ENCODE measurements at places on chromosomes 16 and 17.

GRCh38 chr17:30926516-30926915, 4.8 kb downstream of the ADAP2 start:
- no peak for DNase-seq

- no peak for DNase-seq
These were observed 181.1 kb downstream of the SOX9 start for GRCh38 chr17:72301887-72302286.

- no peak for DNase-seq
These were observed 30.1 kb downstream of the ABCA8 start for GRCh38 chr17:68924793-68925720.

DNA sequence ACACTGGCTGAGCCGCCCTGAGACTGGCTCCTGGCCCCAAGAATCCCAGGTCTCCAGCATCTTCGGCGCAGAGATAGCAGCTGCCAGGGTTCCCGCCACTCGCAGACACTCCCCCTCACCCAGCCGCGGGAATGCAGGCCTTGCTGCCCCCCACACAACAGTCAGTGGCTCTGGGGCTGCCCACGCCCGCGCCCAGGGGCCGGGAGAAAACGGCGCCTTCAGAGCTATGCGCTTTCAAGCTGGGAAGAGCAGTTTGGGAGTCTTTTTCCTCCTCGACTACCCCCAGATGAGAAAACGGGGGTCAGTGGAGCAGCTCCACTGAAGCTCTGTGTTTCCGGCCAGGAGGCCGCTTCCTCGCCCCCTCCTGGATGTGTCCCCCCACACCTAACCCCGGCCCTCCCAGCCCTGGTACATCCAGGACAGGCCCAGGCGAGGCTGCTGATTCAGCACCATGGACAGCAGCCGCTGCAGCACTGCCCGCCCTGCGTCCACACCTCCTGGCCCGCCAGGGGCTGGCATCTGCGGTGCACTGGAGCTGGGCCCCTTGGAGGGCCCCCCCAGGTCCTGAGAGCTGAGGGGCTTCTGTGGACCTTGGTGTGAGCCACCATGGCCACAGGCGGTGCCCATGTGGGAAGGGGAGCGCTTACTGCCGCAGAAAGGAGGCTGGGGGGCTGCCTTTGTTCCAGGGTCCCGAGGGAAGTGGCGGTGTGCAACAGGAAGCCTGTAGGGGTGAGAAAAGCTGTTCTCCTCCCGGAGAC, 35.7 kb downstream of the CACNA1H start:
- DNase-seq: peak; percentile 76

DNA sequence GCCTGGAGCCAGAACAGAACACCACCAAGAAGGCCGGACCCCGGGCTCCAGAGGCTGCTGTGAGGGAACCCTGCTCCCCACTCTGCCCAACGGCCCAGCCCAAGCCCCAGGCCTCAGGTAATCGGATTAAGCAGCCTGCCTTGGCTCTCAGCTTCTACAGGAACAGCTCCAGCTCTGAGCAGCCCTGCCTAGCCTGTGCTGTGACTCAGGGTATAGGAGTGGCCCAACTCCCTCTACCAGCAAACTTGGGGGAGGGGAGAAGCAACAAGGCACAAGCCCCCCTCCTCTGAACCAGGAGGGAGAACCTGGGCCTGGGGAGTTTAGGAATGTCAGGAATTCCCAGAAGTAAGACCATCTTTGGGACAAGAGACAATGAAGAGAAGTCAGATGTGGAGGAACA, 849 bp upstream of the SOX15 start:
- DNase-seq: peak; percentile 96

DNA sequence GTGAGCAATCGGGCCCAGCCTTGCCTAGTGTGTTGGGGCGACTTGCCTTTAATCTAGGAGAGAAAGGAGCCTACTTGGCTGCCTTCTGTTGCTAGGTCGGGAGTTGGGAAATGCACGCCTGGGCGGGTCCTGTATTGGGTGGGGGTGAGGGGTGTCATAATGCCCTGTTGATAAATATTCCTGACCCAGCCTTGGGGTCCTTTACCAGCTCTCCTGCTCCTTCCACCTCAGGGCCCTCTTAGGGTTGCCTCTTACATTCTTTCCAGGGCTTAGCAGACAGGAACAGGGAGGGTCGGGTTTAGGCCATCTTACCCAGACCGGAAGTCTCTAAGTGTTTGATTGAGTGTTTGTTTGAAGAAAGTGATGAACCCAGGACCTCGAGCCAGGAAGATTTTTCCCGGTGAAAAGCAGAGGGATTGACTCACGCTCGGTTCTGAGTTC, 112.9 kb downstream of the SEC14L1 start:
- DNase-seq: no peak

DNA sequence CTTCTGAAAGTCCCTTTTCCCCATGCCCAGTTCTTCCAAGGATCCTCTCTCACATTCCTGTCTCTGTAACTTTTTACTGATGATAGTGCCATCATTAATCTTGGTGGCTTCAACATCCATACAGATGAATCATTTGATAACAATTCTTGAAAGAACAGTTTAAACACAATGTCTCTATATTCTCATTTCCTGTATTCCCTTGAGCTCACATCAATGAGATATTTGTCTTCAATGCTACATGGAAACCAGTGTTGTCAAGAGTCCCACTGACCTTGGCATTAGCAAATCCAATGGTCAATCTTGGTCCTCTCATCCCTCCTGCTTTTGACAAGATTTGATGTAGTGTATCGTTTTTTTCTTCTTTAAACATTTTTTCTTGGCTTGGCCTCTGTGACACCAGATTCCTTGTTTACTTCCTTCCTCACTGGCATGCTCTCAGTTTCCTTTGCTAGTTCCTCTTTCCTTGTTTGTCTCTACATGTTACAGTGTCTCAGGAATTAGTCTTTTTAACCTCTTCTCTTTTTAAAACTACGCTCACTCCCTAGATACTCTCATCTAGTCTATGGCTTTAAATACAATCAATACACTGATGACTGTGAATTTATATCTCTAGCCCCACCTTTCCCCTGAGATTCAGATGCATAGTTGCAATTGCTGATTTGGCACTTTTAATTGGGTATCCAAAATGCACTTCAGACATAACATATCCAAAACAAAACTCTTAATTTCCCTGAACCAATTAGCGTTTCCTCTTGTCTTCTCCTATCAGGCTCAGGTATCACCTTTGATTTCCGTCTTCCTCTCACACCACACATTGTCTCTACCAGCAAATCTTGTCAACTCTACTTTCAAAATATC, 134.0 kb downstream of the MYO1D start:
- no peak for DNase-seq

GRCh38 chr16:10564591-10564990, 15.8 kb downstream of the EMP2 start:
- no peak for DNase-seq

DNA sequence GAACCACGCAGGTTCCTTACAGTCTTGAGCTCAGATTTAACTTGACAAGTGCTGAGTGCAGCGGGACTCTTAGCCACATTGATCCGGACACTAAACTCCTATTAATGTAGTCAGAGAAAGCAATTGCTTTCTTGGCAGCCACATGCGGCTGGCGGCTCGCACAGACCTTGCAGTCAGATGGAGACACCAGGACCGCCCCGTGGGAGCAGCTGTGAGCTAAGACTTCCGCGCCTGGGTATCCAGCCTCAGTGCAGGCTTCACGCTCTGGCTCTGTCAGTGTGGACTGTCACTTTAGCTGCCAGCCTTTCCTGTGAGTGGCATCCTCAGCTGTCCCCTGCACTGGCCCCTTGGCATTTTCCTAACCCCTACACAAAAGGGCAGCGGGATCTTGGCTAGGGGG, 80.9 kb upstream of the NLRP1 start:
- no peak for DNase-seq

GRCh38 chr17:27895123-27895895, 2.1 kb upstream of the LYRM9 start:
- no peak for DNase-seq

GRCh38 chr16:85126705-85127378, 14.6 kb upstream of the CIBAR2 start:
- DNase-seq: peak; percentile 58

DNA sequence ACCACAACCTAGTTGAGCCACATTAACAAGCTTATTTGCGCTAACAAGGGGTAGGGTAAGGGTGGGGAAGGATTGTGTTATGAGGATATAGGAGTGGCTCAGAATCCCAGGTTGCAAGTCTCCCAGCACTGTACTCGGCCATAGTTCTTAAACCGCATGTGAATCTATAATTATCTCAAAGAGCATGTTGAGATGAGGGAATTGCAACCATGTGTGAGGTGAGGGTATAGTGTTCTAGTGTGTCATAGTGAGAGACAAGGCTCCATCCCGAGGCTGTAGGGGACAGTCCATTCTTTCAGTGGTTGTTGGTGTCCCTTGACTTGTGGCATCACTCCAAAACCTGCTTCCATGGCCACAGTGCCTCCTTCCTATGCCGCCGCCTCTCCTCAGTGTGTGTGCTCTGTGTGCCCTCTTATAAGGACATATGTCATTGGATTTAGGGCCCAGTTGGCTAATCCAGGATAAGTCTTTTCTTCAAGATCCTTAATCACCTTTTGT, 22.7 kb upstream of the ATP5MC1 start:
- DNase-seq: no peak

- no peak for DNase-seq
These were observed 18.9 kb upstream of the KCNJ12 start for GRCh38 chr17:21357281-21357680.

GRCh38 chr16:70460737-70461261, 6.4 kb downstream of the FCSK start:
- DNase-seq: peak; percentile 61

GRCh38 chr16:90053902-90054500, 23.1 kb downstream of the PRDM7 start:
- no peak for DNase-seq

- DNase-seq: no peak
These were observed 23.1 kb downstream of the ABCA3 start for GRCh38 chr16:2317231-2318020.

GRCh38 chr16:57444711-57445110, 2.5 kb downstream of the CIAPIN1 start:
- no peak for DNase-seq

GRCh38 chr17:35765086-35765710, 4.5 kb downstream of the C17orf50 start:
- DNase-seq: peak; percentile 82

- peak; percentile 69 for DNase-seq
These were observed 17.2 kb downstream of the SREBF1 start for GRCh38 chr17:17819561-17819995.

GRCh38 chr17:29753845-29754439, 131.2 kb upstream of the CORO6 start:
- no peak for DNase-seq

DNA sequence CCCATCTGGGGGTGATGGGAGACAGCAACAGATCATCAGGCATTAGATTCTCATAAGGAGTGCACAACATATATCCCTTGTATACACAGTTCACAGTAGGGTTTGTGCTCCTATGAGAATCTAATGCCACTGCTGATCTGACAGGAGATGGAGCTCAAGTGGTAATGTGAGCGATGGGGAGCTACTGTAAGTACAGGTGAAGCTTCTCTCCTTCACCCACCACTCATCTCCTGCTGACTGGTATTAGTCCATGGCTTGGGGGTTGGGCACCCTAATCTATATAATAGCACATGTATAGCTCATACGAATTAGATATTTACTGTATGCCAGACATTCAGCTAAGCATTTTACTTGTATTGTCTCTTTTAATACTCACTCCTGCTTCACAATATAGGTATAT, 101.7 kb downstream of the MAP2K6 start:
- no peak for DNase-seq

DNA sequence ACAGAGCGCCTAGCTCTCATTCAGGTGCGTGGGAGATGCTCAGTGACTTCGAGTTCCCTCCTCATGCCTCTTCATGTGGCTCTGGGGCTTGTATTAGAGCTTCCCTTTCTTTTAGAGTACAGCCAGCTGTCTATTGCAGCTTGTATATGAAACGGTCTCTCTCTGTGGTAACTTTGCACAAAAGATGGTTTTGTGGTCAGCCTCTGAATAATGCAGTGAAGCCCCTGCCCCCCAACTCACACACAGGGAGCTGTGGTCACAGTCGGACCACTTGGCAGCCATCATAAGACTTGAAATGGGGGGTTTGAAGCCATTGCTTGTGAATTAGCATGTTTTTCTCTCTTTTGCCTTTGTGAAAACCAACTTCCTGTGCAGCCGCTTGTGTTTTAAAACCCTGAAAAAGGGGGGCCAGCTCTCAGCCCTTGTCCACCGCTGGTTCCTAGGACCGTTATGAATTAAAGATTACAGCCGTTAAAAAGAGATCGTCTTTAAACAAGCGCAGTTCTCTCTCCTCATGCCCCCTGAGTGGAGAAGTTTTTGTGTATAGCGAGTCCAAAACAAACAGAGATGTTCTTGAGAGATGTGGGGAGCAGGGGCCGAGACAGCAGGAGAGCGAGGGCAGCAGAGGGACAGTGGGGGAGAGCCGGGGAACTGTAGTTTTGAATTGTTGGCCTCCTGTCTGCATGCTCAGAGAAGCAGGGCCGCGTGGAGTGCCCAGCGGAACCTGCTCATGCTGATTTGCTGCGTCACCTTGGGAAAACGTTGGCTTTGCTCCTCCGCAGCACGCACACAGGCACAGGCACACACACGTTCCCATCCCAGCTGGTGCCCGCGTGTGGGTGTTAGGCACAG, 199.0 kb downstream of the MSI2 start:
- DNase-seq: no peak

GRCh38 chr17:59506894-59507726, 58.3 kb upstream of the DHX40 start:
- no peak for DNase-seq

DNA sequence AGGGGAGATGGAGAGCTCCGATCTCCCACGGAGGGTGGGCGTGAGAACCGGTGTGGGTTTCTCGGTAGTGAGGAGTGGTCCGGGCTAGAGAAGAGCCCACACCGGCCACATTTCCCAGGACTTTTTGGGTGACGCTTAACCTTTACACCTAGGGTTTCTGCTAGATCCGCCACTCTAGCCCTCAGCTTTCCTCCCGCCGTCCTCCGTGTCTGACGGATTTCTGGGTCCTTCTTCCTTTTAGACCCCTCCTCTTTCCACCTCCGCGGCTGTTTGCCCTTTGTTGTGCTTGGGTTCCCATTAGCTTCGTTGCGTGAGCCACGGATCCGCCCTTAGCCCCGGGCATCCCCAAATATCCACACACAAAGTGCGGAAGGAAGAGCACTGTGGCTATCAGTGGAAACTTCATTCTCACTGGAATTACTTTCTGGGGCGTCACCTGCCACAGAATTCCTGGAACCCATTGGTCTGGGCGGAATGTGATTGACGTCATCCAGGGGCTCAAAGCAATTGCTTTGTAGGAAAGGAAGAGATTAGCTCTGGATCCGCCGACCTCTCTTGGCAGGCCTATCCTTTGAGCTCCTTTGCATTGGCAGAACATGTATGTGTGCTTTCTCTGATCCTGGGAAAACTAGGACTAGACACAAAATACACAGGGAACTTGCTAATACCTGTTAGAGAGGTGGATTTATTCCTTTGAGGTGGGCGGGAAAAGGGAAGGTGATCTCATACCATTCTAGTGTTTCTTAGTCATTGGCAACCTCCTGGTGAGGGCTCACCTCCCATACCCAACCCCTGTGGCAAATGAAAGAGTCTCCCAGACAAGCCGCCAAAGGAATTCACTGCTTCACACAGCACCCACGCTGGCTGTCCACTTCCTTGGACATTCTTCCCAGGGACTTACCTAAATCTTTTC, 654 bp downstream of the TNFAIP1 start:
- peak; percentile 92 for DNase-seq

GRCh38 chr17:66948061-66948750, 16.3 kb upstream of the CACNG4 start:
- DNase-seq: no peak

Measured in ELF-1 (cell line).